ENCODE measurements at places on chromosomes 5 and 9. TPM values are rescaled to one million over a fixed set of nuclear protein-coding genes. Genes with fewer than 3 reads are reported as not detected.

The TAF11L5 gene
- total RNA-seq: not detected

The PCAT7 gene
- total RNA-seq: not detected

The SUSD3 gene
- not detected for total RNA-seq

The FOXD4 gene
- not detected for total RNA-seq

The TMOD1 gene
- 1.9 TPM for total RNA-seq

The CDH9 gene
- not detected for total RNA-seq
